Neural crest cell (in vitro differentiated cells): ENCODE measurements at places on chromosomes 1 and 21. TPM values are rescaled to one million over a fixed set of nuclear protein-coding genes. Genes with fewer than 3 reads are reported as not detected.
A peak's percentile ranks its signal among the peaks of the same experiment; 100 is the strongest.

Gene NUF2
- total RNA-seq = 45.9 and 48.4 TPM in 2 replicates

GRCh38 chr21:18468790-18469189 is 65.2 kb upstream of the TMPRSS15 start:
- DNase-seq = no peak
- H3K4me1 ChIP-seq = no peaks in the 10 kb centered on the region
- H3K27ac ChIP-seq = no peak overlapping the region
- H3K27me3 ChIP-seq = no peaks in the 10 kb centered on the region

- H3K4me1 ChIP-seq = peaks cover 13% of the 10 kb centered on the region
- no peaks in the 10 kb centered on the region for H3K27me3 ChIP-seq
- no peak for DNase-seq
- H3K27ac ChIP-seq = no peak overlapping the region
- no peaks in the 10 kb centered on the region for H3K36me3 ChIP-seq
These were observed 205.8 kb upstream of the LYPLAL1 start for GRCh38 chr1:218967836-218968235.

Gene AMY1B
- total RNA-seq = not detected in 2 replicates

Gene NTNG1
- total RNA-seq = 1.1 and 1.3 TPM in 2 replicates

Gene ASCL5
- total RNA-seq = not detected in 2 replicates

- no peaks in the 10 kb centered on the region for H3K27me3 ChIP-seq
- peaks cover 16% of the 10 kb centered on the region for H3K4me1 ChIP-seq
- no peak for DNase-seq
- H3K27ac ChIP-seq = no peak overlapping the region
- peaks cover 29% of the 10 kb centered on the region for H3K36me3 ChIP-seq
These were observed 25.9 kb downstream of the COG2 start for GRCh38 chr1:230668227-230668626.

Gene ARF1
- total RNA-seq = 237 and 240 TPM in 2 replicates

DNA sequence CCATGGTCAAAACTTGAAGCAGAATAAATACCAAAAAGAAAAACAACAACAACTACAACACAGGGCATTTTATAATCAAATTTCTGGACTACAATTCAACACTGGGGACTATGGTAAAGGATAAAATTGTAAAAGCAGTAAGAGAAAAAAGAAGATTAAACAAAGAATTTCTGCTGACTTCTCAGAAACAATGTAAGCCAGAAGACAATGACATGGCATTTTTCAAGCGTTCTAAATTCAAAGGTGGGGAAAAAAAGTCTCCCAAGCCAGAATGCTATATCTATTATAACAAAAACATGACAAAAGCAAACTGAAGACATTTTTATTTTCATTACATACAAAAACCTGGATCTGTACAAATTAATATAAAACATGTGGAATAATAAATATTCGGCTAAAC is 433.1 kb downstream of the NPHP4 start:
- DNase-seq = no peak
- H3K4me3 ChIP-seq = no peak overlapping the region
- H3K4me1 ChIP-seq = no peaks in the 10 kb centered on the region
- H3K27ac ChIP-seq = no peak overlapping the region

DNA sequence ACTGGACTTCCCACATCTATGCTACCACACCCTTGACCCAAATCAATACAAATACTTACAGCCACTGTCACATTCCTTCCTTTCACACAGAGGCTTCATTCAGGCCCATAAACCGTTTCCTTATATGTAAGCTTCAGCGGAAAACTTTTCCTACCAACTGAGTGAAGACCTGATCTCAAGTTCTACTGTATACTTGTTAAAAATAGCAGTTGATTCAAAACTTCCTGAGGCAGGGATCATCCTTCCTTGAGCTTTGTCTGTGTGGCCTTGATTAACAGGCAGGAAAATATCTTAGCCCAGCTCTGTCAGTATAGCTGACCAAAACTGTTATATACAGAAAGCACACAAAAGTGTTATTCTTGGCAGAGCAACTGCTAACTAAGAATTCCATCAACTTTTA is 42.7 kb downstream of the DENND2C start:
- no peaks in the 10 kb centered on the region for H3K4me1 ChIP-seq
- H3K4me3 ChIP-seq = no peak overlapping the region
- no peak for DNase-seq
- H3K27ac ChIP-seq = no peak overlapping the region
- H3K27me3 ChIP-seq = no peaks in the 10 kb centered on the region

Gene OR2T11
- total RNA-seq = not detected in 2 replicates

GRCh38 chr1:231563247-231563646 is 34.8 kb downstream of the TSNAX start:
- no peak overlapping the region for H3K27ac ChIP-seq
- no peak overlapping the region for H3K4me3 ChIP-seq
- H3K36me3 ChIP-seq = peaks cover 19% of the 10 kb centered on the region

- DNase-seq = no peak
- no peak overlapping the region for H3K27ac ChIP-seq
- peaks cover 78% of the 10 kb centered on the region for H3K27me3 ChIP-seq
- H3K4me3 ChIP-seq = no peak overlapping the region
These were observed 5.3 kb downstream of the HES2 start for GRCh38 chr1:6414443-6414844.

- no peaks in the 10 kb centered on the region for H3K4me1 ChIP-seq
- H3K4me3 ChIP-seq = no peak overlapping the region
- H3K27me3 ChIP-seq = peaks cover 11% of the 10 kb centered on the region
- no peak overlapping the region for H3K27ac ChIP-seq
- H3K36me3 ChIP-seq = no peaks in the 10 kb centered on the region
These were observed 84.5 kb upstream of the RGS4 start for GRCh38 chr1:162984699-162985098.

GRCh38 chr1:23421753-23422240 is 2.8 kb downstream of the TCEA3 start:
- DNase-seq = no peak
- no peak overlapping the region for H3K27ac ChIP-seq
- peaks cover 11% of the 10 kb centered on the region for H3K36me3 ChIP-seq
- peaks cover 65% of the 10 kb centered on the region for H3K27me3 ChIP-seq
- H3K4me1 ChIP-seq = peaks cover 24% of the 10 kb centered on the region

DNA sequence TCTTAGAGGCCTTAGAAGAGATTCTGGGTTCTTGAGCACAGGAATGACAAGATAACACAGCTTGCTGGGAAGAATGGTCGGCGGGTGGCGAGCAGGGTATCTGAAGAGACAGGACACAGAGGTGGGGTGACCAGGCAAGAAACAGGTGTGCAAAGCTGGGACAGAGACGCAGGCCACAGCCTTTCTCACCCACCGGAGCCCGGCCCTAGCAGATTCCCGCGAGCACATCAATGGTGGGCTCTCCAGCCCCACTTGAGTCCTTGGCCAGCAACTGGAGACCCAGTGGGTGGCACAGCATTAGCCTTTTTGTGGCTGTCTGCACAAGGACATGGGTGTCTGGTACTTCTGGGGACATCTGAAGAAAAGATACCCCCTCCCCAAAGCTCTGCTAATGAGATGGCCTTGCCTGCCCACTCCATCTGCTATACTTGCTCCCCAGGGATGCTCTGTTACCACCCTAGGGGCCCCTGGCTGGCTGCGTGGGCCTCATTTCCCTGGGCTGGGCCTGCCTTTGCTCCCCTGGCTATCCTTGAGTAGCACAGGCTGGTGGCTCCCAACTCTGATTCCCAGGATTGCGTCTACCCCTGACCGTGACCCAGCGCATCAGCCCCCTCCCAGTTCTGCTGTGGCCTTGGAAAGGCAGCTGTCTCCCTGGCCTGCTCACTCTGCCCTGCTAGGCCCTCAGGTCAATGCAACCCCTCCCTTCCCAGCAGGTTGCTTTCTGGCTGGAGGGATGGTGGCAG is 127.2 kb upstream of the ADAR start:
- H3K4me1 ChIP-seq = peaks cover 12% of the 10 kb centered on the region
- no peaks in the 10 kb centered on the region for H3K36me3 ChIP-seq
- H3K27me3 ChIP-seq = peaks cover 8% of the 10 kb centered on the region
- H3K4me3 ChIP-seq = no peak overlapping the region
- peak overlapping the region; percentile 91 for H3K27ac ChIP-seq

- peaks cover 4% of the 10 kb centered on the region for H3K4me1 ChIP-seq
- peak overlapping the region; percentile 64 for H3K27ac ChIP-seq
- peaks cover 3% of the 10 kb centered on the region for H3K36me3 ChIP-seq
- no peak for DNase-seq
- no peak overlapping the region for H3K4me3 ChIP-seq
These were observed 56.0 kb downstream of the KANK4 start for GRCh38 chr1:62263006-62263813.

GRCh38 chr1:63906047-63906704 is 132.4 kb downstream of the ROR1 start:
- no peak overlapping the region for H3K27ac ChIP-seq
- no peak for DNase-seq
- peaks cover 27% of the 10 kb centered on the region for H3K4me1 ChIP-seq
- H3K27me3 ChIP-seq = no peaks in the 10 kb centered on the region
- no peaks in the 10 kb centered on the region for H3K36me3 ChIP-seq

Gene PTPN14
- total RNA-seq = 21.4 and 26.4 TPM in 2 replicates

Gene SLC25A34
- 2.9 and 3.3 TPM in 2 replicates for total RNA-seq

Gene SNAPIN
- total RNA-seq = 52.8 and 55.4 TPM in 2 replicates

DNA sequence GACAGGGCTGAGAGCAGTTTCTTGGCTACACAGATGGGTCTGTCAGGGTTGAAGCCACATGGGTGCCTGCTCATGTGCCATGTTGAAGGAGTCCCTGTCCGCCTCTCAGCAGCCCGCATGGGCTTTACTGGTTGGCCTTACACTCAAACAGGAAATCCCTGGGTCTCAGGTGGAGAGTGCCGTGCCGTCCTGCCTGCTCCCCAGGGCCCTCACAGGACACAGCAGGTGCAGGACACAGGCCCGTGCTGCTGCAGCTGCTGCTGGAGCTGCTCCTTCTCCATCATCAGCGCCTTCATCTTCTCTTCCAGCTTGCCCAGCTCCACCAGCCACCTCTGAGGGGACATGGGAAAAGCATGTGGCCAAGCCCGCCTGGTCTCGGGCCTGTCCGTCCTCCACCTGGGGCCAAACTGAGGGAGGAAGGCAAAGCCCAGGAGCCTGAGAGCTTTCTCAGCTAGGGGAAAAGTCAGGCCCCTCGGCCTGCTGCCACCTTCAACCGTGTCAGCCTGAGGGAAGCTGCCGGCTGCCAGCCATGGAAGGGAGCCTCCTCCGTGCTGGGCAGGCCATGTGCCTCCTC is 5.5 kb downstream of the SLFNL1 start:
- H3K27me3 ChIP-seq = peaks cover 7% of the 10 kb centered on the region
- H3K4me3 ChIP-seq = no peak overlapping the region
- DNase-seq = no peak
- H3K27ac ChIP-seq = no peak overlapping the region

DNA sequence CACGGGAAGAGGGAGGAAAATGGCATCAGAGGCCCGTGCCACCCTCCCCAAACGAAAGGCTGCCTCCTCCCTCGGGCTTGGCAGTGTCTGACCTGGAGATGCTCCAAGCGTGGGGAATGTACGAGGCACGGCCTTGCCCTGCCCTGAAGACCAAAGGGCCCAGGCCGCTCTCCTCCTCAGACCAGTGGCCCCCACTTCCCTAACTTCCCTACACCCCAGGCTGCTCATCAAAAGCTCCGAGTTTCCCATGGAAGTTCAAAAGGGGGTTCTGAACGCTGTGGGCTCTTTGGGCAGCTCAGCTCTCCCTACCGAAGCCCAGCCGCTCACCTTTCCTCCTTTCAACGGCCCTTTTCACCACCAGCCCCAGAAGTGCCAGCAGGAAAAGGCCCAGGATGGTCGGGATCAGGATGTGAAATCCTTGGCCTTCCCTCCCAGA is 11.8 kb downstream of the FCMR start:
- no peak overlapping the region for H3K27ac ChIP-seq
- DNase-seq = no peak

DNA sequence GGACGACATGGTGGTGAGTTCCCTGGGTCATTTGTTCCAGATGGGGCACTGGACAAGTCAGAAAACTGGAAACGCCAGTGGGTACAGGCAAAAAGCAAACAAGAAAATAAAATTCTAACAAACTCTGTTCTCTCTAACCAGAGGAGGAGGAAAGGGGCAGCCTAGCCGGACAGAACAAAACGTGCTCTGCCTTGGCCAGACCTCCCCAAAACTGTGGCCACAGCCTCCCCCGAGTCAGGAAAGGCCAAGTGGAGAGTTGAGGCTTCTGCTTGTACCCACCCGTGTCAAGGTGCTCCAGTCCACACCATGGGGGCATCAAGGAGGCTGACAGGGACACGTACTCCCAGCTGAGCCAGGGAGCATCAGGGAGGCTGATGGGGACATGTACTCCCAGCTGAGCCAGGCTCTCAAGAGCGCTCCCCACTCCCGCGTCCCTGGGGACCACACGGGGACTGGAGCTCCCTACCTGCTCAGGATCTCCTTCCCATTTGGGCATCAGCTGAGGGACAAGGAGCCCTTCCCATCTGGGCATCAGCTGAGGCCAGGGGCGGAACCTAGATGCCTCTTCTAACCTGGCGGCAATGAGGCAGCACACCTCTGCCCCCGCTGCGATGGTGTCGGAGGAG is 154.8 kb upstream of the COL6A1 start:
- no peak overlapping the region for H3K4me3 ChIP-seq
- H3K36me3 ChIP-seq = no peaks in the 10 kb centered on the region
- peaks cover 3% of the 10 kb centered on the region for H3K27me3 ChIP-seq
- H3K27ac ChIP-seq = no peak overlapping the region
- peaks cover 5% of the 10 kb centered on the region for H3K4me1 ChIP-seq

DNA sequence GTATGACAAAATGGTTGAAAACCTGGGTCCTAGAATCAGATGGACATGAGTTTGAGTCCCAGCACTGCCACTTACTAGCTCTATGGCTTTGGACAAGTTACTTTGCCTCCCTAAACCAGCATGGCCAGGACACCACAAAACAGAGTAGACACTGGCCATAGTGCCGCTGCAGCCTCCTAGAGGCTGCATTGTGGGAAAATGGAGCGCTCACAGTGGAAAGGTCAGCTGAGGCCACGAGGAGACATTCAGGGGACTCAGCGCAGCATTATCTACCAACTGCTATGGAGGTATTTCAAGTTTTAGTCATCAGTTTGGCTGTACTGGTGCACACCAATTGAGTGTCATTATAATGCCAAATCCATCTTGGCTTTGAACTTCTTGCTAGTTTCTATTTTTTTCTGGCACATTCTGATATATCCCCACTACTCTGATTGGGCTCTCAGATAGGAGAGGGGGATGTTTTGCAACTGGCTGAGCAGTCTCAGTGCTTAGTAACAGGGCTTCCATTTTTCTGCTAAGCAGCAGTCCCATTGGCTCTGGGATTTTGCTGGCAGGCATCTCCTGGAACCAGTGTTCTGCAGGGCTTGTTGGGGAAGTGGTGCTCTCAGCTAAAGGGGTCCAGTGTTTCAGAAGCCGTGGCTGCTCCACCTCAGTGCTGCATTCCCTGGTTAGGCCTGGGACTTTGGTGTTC is 16.2 kb downstream of the NT5C1A start:
- peaks cover 12% of the 10 kb centered on the region for H3K27me3 ChIP-seq
- DNase-seq = no peak
- H3K36me3 ChIP-seq = no peaks in the 10 kb centered on the region

Gene OR6N1
- total RNA-seq = not detected in 2 replicates

- H3K4me3 ChIP-seq = no peak overlapping the region
- no peaks in the 10 kb centered on the region for H3K27me3 ChIP-seq
- peaks cover 16% of the 10 kb centered on the region for H3K36me3 ChIP-seq
- no peak for DNase-seq
These were observed 17.5 kb downstream of the CCT3 start for GRCh38 chr1:156320560-156320959.

Gene PLA2G2C
- not detected in 2 replicates for total RNA-seq

Gene KRTAP19-1
- not detected in 2 replicates for total RNA-seq

Gene GJA8
- total RNA-seq = not detected in 2 replicates
